ENCODE measurements at places on chromosomes 11 and 22.
A peak's percentile ranks its signal among the peaks of the same experiment; 100 is the strongest.

- DNase-seq = no peak
These were observed 8.2 kb downstream of the SNX19 start for GRCh38 chr11:130908061-130908460.

GRCh38 chr11:29309992-29310391 is 706.8 kb downstream of the KCNA4 start:
- DNase-seq = peak; percentile 45

DNA sequence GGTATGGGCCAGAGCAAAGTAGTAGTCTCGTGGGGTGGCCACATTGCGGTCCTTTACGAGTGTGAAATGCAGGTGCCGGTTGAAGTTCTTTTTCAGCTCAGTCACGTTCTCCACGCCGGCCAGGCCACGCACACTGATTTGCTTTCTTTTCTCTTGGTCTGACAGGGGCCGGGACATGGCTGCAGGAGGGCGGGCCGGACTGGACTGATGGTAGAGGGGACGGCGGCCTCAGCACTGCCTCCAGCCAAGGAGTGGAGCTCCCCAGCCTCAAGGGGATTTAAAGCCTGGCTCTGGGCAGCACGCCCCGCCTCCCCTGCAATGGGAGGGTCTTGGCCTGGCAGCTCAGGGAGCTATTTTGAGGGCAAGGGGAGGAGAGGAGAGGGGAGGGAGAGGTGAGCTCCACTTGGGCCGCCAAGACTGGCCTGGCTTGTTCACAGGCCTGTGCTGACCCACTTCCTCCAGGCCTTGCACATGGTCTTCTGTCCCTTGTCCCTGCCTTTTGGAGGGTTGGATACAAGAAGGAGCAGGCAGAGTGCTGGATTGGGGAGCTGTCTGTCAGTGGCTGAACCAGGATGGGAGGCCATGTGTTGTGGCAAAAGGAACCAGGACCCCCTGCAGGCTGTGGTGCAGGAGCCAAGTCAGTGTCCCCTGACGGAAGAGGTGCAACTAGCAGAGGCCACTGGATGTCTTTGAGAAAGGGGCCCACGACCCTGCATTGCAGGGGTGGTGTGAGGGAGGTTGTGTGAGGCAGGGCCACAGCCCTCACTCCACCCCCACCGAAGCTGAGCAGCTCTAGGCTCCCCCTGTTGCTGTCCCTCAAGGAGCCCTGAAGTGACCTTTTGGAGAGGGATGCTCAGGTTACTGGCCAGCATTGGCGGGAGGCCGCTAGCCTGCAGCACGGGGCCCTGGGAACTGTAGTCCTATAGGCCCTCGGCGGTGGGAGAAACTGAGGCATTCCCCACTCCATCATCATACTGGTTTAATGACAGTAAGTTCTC is at the start of gene PYGM:
TSS of gene PYGM (minus strand) at position 253 of the 998 bp plus-strand sequence. CDS start at position 177, 76 bp downstream.
- no peak for DNase-seq

GRCh38 chr11:131957875-131958274 is 587.5 kb downstream of the NTM start:
- no peak for DNase-seq

- no peak for DNase-seq
These were observed 21.4 kb downstream of the SCUBE2 start for GRCh38 chr11:9069862-9070470.

GRCh38 chr11:78020246-78020645 is 2.8 kb downstream of the KCTD14 start:
- no peak for DNase-seq

DNA sequence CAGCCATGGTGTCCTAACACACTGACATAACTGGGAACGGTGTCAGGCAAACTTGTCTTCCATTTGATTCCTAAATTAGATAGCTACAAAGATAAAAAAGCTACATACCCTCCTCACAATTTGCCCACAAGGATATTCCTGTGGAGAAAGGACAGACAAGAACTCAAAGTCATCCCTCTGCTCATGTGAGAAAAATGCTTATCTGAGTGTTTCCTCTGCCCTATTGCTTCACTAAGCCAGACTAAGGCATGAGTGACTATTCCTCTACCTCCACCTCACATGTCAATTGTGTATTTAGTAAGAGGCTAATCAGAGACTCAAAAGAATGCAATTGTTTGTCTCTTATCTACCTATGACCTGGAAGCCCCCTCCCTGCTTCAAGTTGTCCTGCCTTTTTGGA is 247.7 kb downstream of the DDX10 start:
- no peak for DNase-seq

DNA sequence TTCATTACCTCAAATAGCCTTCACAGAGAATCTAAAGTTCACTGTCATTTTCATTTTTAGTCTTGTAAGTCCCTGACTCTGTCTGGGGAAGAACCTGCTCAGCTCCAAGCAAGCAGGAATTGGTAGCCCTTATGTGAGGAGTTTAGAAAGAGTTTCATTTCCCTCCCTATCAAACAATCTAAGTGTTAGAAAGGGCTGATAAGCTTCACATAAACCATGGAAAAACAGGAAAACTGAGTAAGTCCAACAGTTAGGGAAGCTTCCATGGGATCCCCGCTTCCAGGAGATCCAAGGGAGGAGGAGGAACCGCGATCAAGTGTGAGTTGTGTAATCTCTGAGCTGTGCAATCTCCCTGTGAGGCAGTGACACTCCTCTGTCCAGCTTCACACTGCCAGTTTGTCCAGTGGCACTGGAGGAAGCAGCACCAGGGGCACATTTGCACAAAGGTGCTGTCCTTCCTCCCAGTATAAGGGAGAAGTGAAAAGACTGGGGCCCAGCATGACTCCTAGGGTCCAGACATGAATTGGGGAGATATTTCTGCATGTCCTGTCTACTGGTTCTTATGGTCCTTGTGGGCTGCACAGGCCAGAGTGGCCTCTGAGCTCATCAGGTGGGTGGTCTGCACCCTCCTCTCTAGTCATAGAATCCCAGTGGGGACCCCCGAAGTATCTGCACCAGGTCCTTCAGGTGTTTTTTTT is 4.3 kb downstream of the PRAME start:
- DNase-seq = no peak

DNA sequence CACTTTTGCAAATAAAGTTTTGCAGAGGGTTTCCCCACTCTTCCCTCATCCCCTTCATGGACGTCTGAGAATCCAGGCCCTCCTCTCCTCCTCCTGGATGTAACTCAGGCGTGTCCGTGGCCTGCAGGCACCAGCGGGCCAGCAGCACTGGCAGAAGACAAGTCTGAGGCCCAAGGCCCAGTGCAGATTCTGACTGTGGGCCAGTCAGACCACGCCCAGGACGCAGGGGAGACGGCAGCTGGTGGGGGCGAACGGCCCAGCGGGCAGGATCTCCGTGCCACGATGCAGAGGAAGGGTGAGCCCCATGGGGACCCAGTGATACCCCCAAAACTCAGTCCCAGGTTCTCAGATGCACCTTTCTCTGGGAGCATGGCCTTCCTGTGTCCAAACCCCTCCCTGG is 14.4 kb downstream of the TUB start:
- DNase-seq = no peak

GRCh38 chr22:40531951-40532900 is 104.3 kb downstream of the MRTFA start:
- no peak for DNase-seq

DNA sequence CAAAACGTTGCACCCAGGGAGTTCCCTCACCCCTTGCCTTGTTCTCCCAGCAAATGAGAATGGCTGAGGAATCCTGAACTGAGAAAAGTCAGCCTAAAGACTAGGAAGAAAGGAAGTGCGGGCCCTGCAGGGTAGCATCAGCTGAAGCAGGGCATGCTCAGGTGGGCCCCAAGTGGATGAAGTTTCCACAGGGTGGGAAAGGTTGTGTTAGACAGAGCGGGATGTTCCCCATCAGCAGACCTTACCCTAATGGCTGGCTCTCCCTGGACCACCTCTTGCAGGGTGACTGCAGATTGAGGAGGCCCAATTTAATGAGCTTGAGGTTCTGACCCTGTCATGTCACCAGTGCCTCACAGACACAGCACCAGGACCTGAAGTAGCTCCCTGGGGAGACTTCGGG is 81.5 kb upstream of the MYOD1 start:
- DNase-seq = no peak

All from RKO (cell line).